ENCODE measurements at places on chromosomes 2 and 18. TPM values are rescaled to one million over a fixed set of nuclear protein-coding genes. Genes with fewer than 3 reads are reported as not detected.

BIN1 gene
- total RNA-seq, result 77.1 TPM

VIT gene
- 0.76 TPM for total RNA-seq

ORMDL1 gene
- total RNA-seq, result 50.3 TPM

CKAP2L gene
- total RNA-seq, result 4.2 TPM
